Activated CD4-positive, alpha-beta T cell treated with anti-CD3 and anti-CD28 coated beads for 36 hours (primary cell): ENCODE measurements at places on chromosomes 6 and 20.

GRCh38 chr6:41404182-41404845 is 68.9 kb downstream of the NCR2 start:
- no peak for DNase-seq

- DNase-seq: no peak
These were observed 11.0 kb downstream of the PTCHD4 start for GRCh38 chr6:48099713-48100587.

- DNase-seq: no peak
These were observed 111.1 kb downstream of the FOXA2 start for GRCh38 chr20:22473293-22473692.

GRCh38 chr6:85419046-85419759 is 30.7 kb upstream of the NT5E start:
- DNase-seq: no peak

DNA sequence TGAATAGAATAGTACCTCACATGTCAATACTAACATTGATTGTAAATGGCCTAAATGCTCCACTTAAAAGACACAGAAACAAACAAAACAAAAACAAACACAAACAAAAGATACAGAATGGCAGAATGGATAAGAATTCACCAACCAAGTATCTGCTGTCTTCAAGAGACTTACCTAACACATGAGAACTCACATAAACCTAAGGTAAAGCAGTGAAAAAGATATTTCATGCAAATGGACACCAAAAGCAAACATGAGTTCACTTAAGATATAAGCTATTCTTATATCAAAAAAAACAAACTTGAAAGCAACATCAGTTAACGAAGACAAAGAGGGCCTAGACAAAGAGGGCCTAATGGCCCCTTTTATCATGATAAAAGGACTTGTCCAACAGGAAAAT is 47.3 kb upstream of the ZNF133 start:
- no peak for DNase-seq

DNA sequence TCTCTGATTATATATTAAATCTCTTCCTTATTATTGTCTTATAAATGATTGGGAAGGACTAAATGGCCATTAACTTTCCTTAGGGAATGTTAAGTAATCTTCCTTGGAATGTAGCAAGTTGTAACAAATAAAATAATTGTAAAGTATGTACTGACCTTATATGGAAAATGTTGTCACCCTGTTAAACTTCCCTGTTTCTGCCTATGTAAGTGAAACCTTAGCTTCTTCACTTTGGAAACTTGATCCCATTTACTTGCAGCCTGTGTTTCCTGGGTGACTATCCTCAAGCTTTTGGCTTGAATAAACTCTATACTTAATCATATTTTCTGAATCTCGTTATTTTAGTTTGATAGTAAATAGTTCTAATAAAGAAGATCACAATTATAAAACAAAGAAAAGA is 519.5 kb upstream of the PTCHD4 start:
- no peak for DNase-seq

GRCh38 chr6:165920896-165921671 is 246.6 kb downstream of the TBXT start:
- DNase-seq: no peak

DNA sequence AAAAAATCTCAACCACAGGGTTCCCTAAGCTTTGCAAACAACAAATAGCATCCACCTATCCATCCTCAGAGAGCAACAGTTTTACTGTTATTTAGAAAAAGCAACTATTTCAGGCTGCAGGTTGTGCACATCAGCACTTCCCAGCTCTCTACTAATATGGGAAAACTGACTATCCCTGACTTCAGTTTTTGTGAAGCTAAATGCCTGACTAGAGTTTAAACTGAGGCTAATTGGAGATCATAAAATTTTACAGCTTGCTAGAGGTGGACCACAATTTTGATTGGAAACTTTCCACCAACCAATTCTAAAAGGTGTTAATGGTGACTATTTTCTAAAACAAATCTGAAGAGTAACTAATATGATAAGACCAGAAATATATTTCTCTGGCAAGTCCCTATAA is 36.9 kb downstream of the HLA-DMB start:
- no peak for DNase-seq

DNA sequence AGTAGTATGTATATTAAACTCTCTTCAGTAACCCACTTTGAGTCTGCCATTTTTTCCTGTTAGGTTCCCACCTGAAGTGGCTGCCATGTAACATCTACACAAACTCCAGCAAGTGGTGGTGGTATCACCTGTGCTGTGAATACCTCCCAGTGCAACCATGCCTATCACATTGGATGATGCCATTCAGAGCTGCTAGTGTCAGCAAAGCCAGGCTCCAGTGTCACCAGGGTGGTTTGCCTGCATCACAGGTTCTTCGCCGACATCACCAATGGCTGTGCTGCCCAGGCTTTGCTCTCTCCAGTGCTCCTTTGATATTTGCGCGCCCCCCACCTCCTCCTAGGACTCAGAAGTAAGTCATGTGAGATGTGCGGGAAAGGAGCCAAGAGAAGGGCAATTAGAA is 162.6 kb upstream of the FOXA2 start:
- no peak for DNase-seq

DNA sequence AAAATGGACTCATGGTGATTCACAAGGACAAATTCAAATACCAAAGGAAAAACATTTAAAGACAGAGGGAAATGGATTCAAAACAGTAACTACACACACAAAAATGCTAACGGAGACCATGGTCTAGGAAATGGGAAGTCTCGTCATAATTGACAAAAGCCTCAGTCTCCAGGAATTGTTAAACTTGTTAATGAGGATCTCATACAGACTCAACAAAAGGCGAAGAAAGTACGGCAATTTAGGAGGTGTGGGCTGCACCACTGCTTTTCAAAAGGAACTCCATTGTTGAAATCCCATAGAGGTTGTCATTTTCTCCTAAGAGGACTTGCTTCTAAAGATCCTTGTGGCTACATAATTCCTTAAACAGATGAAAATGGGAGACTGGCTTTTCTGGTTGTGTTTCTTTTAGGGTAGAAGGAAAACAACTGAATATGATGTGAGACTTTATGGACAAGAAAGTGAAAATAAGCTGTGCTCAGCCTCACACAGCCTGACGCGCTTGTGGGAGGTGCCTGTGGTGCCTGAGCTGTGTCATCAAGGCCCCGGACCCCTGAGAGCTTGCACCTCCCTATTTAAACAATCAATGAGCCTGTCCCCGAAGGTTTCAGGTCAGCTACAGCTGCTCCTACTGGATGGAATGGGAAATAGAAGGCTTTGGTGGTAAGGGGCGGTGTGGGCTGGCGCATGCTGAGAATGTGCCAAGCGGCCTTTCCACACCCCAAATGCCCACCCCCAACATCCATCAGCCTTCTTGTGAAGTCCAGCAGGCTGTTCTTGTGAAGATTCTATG is 2.5 kb upstream of the CLDN20 start:
- no peak for DNase-seq

DNA sequence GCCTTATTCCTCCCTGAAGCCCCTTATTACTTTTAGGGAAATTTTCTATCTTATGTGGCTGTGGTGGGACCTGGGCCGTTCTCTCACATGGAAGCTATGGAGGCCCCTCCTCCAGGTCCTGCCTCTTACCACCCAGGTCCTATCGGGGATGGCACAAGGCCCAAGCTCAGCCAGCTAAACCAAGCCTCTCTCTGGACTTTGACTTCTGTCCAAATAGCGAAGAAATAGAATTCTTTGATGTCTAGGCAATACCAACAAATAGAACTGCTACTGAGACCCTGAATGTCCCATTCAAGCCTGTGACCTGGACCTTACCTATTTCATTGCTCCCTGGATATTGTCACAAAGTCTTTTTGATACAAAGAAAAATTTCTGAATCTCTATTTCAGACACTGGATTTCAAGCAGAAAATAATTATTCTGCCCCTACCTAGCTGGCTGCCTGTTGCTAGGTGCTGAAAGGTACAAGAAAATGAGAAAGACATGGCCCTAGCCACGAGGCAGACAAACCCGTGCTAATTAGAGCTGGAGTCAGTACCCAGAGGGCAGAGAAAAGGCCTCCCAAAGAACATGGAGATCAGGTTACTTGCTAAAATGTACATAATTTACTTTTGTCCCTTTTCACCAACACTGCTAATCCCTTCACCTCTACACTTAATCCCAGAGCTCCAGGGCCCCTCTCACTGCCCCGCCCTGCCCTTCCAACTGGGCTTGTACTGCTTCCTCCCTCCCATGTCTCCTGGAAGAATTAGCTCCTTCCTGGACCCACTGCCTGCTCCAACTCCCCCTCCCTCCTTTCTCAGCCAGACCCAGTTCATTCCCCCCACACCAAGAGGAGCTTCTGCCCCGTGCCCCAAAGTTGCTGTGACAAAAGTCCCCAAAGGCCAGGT is 15.5 kb upstream of the NNAT start:
- DNase-seq: no peak

- no peak for DNase-seq
These were observed 2.3 kb downstream of the HLA-DQB2 start for GRCh38 chr6:32761072-32761471.

DNA sequence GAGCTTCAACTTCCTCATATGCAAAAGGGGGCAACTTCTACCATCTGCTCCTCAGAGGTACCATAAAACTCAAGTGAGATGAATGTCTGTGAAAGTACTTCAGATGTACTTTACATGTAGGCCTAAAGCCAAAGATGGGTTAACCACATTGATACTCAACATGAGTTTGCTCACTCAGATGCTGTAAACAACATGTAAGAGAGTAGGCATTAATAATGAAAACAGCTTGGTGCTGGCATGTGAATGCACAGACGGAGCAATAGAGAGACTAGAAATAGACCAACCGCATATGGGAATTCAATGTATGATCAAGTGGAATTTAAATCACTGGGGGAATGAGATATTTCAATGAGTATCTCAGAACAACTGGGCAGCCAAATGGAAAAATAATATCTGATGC is 143.8 kb upstream of the CDYL start:
- no peak for DNase-seq

DNA sequence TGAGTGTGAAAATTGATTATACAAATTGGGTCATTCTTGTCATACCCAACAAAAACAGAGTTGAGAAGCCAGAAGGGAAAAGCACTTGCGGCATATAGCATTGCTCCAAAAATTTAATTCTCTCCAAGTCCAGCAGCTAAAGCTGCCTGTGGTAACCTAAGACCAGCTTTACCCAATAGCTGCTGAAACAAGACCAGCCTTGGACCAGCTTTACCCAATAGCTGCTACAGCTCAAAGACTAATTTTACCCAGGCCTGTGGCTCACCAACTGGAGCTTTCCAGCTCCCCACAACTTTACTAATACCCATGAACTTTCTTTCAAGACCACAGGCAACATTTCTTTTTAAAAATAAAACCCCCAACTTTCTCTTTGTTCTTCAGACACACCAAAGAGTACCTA is 32.8 kb upstream of the ZNF133 start:
- no peak for DNase-seq

- DNase-seq: no peak
These were observed 10.6 kb upstream of the BAK1 start for GRCh38 chr6:33590531-33591198.

DNA sequence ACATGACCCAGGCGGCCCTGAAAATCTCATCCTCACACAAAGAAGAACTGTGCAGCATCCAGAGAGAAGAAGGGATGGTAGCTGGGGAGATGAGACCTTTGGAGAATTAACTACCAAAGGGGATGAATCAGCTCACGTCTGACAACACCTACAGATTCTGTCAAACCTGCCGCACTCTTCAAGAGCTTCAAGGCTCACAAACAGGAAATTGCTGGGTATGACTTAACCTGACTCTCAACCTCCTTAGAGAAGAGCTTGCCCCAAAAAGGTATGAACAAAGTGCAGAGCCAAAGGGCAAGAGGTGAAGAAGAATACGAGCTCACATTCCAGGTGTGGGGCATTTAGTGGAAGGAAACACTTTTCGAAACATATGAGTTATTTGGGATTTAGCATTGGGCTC is 139.8 kb downstream of the BACH2 start:
- peak; percentile 67 for DNase-seq

DNA sequence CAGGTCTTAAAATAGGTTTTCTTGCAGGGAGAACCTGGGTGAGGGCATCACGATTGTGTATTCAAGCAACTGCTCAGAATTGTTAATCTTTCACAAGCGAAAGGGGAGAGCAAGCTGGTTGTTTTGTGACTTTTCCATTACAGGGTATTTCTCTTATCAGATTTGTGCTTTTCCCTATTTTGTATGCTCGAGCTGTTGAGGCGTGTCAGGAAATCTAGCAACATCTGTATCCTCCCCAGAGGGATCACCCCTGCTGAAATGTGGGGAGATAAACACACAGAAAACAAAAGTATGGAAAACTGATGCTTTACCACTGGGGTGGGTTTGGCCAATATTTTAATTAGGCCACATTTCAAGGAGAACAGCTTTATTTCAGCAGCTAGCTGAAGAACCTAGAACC is 187.0 kb downstream of the DTNBP1 start:
- no peak for DNase-seq

GRCh38 chr6:85010865-85011264 is 246.5 kb upstream of the TBX18 start:
- no peak for DNase-seq

DNA sequence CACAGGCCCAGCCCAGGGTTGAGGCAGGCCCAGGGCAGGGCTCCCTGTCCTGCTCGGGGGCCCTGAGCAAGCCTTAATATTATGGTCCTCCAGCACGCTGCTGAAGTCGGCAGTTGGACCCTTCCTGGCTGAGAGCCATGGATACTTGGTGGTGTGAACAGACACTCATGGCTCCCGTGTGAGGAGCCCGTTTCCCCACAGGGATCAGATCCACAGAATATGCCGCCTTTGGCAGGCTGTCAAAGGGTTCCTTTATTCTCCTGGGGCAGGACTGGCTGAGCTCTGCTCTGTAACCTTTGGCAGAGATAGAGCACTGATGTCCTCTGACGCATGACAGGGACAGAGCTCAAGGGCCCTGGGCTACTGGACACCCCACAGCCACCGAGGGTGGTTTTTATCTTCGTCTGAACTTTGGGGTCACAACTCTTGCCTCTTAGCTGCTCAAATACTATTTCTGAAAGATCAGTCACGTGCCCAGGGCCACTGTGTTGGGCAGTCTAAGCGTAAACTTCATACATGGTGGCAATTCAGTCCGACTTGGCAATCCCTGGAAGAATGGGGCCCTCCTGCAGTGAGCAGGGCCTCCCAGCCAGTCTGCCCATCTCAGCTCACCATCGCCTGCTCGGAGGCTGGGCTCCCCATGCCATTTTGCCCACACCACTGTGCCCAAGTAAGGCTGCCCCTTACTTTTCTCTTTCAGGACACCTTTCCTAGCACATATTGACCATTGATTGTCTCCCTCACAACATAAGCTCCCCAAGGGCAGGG is 49.1 kb downstream of the TTI1 start:
- DNase-seq: no peak

- DNase-seq: no peak
These were observed 580.5 kb upstream of the MARCKS start for GRCh38 chr6:113276601-113277000.
